ENCODE measurements at places on chromosomes 2 and 18.

DNA sequence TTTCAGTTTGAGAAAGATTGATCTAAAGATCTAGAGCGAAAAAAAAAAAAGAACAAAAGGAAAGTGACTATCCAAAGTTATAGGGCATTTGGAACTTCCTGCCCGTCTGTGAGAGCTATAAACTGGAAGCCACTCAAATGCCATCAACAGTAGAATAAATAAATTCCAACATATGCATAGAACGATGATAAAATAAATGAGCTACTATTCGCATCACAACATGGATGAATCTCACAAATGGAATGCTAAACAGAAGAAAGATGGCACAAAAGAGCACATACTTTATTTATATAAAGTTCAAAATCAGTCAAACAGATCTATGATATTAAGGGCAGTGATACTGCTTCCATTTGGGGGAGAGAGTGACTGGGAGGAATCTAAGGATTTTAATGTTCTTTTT, 128.8 kb downstream of the TTC32 start:
- no peak for DNase-seq

- DNase-seq = no peak
These were observed 342.2 kb downstream of the CMPK2 start for GRCh38 chr2:6523476-6523875.

- DNase-seq = no peak
These were observed 77.1 kb downstream of the MYO5B start for GRCh38 chr18:50117863-50118262.

GRCh38 chr2:163135256-163135655, 296.7 kb upstream of the KCNH7 start:
- DNase-seq = no peak

DNA sequence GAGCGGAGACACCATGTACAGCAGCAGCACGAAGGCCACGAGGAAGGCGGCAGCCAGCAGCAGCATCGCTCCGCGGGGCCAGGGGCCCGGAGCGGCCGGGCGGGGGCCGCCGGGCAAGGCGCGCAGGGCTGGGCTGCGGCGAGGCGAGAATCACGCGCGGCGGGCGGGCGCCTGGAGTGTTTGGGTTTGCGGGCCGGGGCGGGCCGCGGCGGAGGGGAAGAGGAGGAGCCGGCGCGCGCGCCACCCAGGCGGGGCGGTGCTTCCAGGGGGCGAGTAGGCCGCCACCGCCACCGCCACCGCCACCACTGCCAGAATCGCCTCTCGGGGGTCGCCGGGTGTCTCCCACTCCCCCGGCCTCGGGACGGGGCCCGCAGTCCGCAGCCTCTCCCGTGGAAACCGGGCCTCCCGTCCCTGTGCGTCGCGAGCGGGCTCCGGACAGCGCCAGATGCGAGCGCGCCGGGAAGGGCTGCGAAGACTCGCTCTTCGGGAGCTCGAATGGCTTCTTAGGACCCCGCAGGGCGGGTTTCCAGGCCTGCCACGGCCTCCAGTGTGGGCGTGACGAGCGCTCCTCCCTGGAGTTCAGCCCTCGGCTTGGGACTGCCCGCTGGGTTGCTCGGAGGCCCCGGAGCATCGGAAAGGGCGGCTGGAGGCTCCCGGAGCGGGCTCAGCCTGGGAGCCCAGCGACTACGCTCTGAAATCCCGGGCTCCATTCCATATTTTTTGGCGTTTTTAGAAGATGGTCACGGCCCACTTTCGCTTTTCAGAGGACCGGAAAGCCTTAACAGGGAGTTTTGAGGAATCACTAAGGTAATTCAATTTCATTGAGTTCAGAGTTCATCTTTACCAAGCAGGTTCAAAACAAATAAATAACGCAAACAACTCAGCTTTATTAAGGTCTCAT, at the start of gene KDSR:
TSS of gene KDSR (minus strand) at position 154 of the 901 bp plus-strand sequence. CDS start at position 66, 88 bp downstream.
- DNase-seq = peak; percentile 88

GRCh38 chr2:85209887-85210286, 76.7 kb downstream of the TCF7L1 start:
- DNase-seq = no peak

GRCh38 chr2:59282374-59283057, 1041.4 kb upstream of the FANCL start:
- no peak for DNase-seq

- no peak for DNase-seq
These were observed 13.2 kb upstream of the HES6 start for GRCh38 chr2:238252766-238253630.

GRCh38 chr2:234677758-234678538, 181.1 kb upstream of the ARL4C start:
- no peak for DNase-seq

GRCh38 chr2:114797942-114798341, 355.5 kb downstream of the DPP10 start:
- no peak for DNase-seq

DNA sequence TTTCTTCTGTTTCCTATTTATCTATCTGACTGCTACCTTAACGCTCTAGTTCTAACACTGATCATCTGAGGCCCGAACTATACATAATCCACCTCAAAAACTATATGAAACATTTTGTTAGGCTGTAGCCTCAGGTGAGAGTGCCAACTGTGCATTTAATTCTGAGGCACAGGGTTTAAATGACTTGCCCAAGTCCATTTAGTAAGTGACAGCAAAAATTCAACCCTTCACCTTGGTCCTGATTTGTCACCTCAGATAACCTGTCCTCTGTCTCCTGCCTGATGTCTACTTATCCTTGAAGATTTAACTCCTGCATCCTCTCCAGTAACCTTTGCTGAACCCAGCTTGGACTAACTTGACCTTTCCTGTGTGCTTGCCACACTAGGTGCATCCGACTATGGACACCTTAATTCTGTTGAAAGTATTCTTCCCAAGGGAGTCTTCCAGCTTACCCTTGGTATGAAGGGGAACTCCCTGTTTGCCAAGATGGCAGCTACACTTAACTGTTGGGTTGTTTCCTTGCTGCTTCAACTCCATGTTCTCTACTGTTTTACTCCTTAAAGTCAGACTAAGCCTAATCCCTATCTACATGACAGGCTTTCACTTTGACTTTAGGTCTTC, 23.5 kb downstream of the CD302 start:
- no peak for DNase-seq

- DNase-seq = peak; percentile 41
These were observed 567 bp downstream of the TMEM200C start for GRCh38 chr18:5894611-5895298.

DNA sequence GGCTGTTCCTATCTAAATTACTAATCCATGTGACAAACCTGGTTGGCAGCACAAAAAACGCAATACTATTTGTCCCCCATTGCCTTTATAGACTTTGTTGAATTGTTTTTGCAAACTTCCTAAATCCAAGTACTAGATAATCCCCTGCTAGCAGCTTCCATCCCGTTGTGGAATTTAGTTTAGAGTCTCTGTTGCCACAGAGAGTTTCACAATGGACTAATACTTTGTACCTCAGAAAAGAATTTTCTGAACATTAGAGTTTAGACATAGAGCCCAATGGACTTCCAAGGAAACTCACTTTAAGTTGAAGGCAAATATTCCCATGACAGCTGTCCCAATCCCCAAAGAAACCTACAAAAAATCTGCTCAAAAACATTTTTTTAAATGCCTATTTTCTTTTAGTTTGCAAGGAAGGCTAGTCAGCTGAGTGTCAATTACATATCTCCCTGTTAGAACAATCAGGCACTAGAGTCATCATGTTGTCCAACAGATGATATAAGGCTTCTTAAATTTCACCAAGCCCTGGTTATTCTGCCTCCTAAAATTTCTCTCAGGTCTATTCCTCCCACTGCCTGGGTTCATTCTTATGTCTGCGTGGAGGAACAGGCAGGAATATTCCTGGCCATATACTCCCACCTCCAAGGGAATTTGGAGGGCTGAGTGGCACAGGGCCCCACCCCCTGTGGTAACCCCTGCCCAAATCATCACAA, 27.2 kb downstream of the RNF152 start:
- no peak for DNase-seq

DNA sequence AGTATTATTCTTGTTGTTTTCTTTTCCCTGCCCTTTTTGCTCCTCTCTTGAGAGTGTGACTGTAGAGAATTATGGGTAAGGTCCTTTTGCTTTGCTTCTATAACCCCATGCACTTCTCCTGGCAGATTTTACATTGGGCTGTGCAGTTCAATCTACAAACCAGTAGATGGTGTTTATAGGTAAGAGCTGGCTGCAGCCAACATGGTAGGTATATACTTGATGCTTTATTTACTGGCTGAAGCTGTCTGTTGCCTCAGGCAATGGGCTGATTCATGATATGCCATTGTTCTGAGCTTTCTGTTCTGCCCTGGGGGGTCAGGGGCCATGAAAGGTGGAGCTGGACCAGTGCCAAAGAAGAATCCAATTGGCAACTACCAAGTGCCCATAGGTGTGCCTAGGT, 48.3 kb upstream of the MYL1 start:
- no peak for DNase-seq

GRCh38 chr2:240186191-240186725, 45.8 kb upstream of the OTOS start:
- no peak for DNase-seq

- DNase-seq = no peak
These were observed 145.1 kb downstream of the PTGR3 start for GRCh38 chr18:75063615-75064512.

DNA sequence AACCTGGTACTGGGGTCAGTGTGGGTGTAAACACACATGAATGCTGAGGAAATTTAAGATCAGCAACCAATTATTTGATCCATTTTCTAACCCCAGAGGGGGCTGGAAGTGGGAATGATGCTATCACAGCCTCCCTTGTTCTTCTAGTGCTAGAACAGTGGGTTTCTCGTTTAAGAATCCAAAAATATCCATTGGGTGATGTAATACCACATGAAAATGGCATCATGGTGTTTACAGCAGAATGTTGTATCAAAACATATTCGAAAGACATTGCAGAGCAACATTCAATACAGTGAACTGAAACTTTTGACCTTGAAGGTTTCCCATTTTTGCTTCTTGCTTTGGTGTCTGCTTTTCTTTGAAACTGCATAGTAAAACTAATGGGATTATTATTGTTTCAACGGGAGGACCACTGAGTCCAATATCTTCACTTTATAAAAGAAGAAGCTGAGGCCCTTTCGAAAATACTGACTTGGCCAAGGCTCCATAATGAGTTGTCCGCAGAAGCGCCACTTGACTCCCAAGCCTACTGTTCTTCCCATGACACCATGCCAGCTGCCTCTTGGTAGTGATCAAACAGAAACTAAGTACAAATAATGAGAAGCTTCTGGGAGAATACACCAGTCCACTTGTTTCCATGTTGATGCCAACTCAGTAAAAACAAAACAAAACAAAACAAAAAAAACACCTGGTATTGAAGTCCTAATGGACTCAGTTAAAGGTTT, 106.1 kb downstream of the COLEC12 start:
- no peak for DNase-seq

DNA sequence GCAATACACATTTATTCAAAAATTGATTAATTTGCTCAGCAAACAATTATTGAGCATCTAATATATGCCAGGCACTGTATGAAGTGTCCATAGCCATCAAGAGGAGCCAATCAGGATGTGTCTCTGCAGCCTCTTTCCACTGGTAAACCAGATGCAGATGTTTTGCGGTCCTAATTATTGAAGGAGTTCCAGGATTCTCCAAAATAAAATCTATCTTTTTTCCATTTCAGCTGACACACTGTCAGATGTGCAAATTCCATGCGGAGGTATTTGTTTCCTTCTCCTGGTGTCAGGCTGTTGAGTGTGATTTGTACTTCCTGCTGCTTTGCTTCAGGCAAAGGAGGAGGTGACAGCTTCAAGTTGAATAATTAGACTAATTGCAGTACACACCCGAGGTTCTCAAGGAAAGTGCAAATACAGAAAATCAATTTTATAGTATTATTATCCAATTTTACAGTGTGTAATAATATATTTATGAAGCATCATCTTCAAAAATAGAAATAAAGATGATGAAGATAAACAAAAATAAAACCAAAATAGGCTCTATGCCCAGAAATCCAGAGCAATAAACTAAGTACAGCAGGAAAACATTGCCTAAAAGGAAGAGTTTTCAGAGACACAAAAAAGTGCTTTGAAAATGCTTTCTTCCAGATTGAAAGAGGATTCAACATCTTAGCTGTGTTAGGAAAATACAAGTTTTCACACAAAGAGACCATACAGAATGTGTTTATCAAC, 1352.9 kb upstream of the CHAC2 start:
- DNase-seq = no peak

DNA sequence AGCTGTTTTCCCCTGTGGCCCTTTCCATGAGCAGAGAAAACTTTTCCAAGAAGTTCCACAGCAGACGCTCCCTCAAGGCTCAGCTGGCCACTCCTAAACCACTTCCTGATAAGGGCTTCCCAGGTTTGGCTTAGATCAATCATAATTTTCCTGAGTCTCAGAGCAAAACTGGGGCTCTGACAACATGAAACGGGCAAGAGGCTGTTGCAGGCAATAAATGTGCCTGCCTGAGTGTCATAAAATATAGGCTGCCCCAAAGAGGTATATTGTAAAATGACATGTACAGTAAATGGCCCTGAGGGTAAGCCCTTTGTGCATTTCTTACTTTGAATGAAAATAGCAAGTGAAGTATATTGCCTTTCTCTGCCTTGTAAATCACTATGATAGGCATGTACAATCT, 105.6 kb upstream of the UXS1 start:
- DNase-seq = no peak

DNA sequence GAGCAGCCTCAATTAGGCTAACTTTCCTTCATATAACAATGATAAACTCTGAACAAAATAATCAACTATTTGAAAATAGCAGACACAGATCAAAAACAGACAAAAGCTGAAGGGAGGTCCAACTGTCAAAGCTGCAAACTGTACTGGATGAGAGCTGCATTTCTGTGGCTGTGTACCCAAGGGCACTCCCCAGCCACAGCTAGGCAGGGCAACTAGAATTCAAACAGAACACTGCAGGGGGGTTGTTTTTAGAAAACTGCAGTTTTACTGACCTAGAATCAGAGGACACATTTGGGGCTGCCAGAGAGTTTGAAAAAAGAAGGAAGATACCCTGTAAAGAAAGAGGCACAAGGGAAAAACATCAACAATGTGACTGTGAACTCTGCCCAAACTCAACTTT, 56.8 kb downstream of the SMAD2 start:
- DNase-seq = no peak

GRCh38 chr2:21404827-21405625, 281.3 kb downstream of the TDRD15 start:
- no peak for DNase-seq

DNA sequence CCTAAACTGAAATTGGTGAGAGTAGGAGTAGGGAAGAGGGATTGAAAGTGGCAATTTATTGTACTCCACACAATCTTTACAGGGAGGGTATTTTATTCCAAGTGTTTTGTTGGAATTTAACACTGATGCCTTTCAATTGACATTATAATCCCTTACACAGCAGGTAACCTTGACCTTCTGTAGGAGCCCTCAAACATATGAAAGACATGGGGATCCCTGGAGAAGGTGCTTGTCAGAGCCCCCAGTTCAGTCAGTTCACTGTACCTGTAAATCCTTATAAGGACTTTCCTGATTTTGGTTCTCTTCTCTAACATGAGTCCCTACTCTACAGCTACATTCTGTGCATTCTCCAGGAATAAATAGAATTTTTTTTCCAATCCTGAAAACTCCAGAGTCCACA, 384.9 kb upstream of the NRP2 start:
- no peak for DNase-seq

GRCh38 chr2:128368437-128369107, 49.9 kb upstream of the HS6ST1 start:
- DNase-seq = no peak
